Kidney (tissue), 22 donors: ENCODE measurements at places on chromosomes 11 and 22. TPM values are rescaled to one million over a fixed set of nuclear protein-coding genes. Genes with fewer than 3 reads are reported as not detected.

DNA sequence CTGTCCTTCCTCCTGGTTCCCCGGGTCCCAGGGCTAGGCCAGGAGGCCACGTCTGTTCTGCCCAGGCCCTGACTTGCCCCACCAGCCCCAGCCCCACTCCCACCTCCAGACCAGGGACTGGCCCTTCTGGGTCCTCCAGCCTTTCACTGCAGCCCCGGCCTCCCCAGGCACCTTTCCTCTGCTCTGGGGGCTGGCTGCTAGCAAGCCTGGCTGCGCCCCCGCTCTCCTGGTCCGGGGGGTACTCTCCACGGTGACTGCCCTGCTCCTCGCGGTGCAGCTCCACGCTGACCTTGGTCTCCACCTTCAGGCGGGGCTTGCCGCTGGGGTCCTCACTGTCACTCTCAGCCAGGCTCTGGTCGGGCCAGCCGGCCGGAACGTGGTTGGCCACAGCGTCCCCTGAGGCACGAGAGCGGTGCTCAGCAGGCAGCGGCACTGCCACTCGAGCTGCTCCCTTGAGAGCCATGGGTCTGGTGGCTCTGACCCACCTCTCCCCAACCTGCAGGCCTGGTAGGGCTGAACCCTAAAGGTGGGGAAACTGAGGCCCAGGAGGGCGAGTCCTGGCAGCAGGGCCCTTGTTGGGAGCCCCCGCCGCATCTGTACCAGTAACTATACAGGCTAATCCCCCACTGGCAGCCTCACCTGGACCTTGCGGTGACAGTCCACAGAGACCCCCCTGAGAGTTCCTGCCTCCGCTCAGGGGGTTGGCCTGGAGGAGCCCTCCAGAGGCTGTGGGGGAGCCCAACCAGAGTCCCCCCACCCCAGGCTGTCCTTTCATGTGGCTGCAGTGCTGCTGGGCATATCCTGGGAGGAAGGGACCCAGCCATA, 29.0 kb downstream of the TRMU start:
- no peak for DNase-seq

DNA sequence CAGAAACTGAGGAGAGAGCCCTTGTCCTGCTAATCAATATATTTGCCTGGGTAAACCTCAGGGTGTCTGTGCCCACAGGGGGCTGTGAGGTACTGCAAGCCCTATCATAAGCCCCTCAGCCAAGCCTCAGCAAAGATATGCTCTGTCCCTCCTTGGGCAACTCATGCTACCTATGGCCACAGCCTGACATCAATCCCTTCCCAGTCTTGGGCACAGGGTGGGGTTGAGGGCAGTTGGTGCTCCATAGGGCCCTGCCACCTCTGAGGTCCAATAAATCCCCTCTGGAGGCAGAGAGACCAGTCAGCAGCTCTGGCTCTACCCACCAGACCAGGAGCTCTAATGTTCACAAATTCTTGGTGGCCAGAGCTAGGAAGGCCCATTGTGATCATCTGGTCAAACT, 23.8 kb downstream of the TPBGL start:
- no peak for DNase-seq

GRCh38 chr11:11946180-11946579, 62.2 kb downstream of the DKK3 start:
- DNase-seq: no peak

DNA sequence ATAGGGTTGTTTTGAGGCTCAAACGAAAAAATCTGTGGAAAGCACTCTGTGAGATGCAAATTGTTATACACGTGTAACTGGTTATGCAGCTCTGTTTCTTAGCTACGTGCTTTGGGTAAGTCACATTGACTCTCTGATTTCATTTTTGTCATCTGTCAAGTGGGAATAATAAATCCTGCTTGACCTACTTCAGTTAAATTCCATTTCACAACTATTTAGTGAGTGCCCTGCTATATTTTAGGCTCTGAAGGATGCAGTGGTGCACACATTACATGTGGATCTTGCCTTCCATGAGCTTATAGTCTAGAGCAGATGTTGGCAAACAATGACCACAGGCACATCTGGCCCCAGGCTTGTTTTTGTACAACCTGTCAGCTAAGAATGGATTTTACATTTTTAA, 133.6 kb upstream of the PLET1 start:
- no peak for DNase-seq

- peak; percentile 43 for DNase-seq
Measured at GRCh38 chr11:83681031-83681781, 395.0 kb upstream of the CCDC90B start.

DNA sequence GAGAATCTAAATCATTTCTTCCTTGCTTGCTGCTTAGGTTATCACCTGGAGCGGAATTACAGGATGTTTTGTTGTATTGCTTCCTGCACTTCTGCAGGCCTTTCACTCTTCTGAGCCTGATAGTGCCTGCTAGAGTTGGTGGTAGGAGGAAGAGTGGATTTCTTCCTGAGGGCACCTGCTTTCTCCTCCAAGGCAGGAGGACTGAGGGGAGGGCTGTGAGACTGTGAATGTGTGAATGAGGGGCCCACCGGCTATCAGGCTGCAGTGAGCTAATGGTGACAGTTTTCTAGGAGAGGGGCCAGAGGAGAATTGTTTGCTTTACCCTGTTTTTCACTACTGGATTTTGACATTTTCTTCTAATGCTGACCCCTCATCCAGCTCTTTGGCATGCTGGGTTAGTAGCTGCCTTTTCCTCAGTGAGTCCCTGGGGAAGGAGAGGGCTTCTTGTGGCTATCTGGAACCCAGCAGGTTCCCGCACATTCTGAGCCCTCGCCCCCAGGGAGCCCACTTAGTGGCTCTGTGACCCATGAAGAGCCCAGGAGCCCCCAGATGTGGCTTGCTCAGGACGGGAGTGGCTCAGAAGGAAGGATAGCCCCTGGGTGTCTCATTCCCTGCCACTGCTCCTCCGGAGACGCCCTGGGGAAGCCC, 39.1 kb downstream of the DIXDC1 start:
- DNase-seq: no peak

- DNase-seq: no peak
Measured at GRCh38 chr22:35785181-35785923, 67.7 kb downstream of the APOL5 start.

GRCh38 chr22:47219789-47220188, 457.3 kb downstream of the TBC1D22A start:
- no peak for DNase-seq

GRCh38 chr11:83349296-83349695, 63.1 kb upstream of the CCDC90B start:
- peak; percentile 70 for DNase-seq

- no peak for DNase-seq
Measured at GRCh38 chr22:30246814-30247376, 336 bp upstream of the LIF start.

DNA sequence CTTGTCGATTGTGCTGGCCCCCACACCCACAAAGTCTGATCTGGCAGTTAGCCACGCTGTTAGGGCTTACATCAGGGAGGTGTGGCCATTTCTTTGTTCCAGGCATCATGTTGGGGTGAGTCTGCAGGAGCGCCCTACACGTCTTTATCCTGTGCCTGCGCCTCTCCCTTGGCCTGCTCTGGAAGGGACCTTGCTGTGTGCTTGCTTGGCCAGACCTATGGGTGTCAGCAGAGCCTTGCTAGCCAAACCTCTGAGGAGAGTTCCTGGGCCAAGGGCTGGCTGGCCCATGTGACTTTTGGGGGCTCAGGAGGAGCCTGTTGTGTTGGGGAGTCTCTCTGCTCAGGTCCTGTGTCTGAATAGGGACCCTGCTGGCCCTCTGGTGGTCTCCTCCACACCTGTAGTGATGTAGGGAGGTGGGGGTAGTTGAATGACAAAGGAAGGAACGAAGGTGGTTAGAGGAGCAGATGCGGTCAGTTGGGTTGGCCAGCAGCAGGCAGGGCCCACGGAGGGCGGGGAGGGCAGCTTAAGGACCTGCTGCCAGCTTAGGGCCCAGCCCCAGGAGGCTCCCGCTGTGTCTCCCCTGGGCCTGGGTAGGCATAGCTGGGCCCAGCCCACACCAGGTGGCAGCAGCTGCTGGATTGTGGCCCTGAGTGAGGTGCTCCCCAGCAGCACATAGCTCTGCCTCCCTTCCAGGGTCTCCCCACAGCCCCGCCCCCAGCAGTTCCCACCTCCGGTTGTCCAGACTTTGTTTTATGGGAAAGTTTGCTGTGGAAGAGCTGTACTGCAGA, 7.9 kb downstream of the PPIL2 start:
- DNase-seq: no peak

DNA sequence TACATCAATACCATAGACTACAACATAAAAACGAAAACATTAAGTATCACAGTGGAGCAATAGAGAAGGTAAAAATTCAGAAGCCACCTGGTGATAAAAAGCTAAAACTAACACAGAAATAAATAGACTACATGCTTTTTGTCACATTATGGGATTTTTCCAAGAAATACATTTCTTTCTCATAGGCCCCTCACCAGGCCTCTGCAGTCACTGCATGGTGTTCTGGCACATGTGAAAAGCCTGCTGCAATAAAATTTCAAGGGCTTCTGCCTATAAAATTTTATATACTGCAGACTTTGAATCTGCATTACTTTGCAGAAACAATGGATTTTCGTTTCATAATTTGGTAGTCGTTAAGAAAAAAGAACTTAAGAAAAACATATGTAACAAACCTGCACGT, 655.5 kb downstream of the CNTN5 start:
- no peak for DNase-seq

DNA sequence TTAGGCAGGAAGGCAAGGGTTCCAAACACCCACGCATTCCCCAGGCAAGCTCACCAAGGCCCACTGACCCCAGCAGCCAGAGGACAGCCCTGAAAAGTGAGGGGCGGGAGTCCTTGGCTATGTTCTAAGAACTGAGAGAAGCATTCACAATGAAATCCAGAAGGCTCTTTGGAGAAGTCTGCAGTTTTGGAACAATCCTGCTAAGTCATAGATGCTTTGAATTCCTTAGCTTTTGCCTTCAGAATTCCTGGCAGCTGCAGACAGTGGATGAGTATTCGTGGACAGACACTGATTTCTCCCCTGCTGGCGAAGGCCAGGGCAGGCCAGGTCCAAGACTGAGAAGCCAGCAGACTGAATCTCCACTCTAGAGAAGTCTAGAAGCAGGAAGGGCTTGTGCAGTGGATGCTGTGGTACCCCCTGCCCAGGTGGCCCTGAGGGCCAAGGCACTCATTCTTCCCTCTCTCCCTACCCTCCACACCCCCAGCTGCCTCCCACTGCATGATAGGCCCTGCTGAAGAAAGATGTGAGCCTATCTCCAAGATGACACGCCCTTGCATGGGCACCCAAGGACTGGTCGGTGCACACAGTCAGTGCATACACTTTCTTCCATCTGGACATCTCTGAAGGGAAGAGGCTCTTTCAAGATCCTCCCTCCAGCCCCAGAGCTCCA, 133.2 kb upstream of the TEAD1 start:
- DNase-seq: peak; percentile 69

DNA sequence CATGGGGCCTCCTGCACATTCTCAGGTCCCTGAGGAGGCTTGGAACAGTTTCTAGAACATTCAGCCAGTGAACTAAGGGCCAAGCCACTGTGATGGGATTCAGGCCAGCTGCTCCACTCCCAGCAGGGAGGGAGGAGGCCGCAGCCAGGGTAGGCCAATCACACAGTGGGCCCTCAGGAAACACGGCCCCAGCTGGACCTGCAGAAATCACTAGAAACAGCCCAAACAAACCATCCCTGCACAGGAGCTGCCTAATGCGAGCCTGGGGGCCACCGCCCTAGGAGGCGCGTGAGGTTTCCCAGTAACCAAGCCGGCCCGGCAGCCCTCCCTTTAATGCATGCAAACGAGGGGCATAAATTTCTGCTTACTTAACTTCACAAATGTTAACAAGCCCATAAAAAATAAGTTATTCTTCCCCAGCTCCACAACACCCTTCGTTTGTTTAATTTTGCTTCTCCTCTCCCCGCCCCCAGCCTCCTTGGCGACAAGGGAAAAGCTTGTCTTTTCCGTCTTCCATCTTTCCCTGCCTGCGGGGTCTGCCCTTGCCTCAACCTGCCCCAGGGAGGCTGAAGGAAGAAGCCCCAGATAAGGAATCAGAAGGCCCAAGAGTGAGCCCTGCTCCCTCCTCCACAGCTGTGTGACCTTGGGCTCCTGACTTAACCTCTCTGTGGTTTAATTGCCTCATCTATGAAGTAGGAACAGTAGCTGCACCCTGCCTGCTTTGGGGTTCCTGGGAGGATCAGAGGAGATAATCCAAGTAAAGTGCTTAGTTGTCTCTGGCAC, 25.7 kb downstream of the ELFN2 start:
- peak; percentile 93 for DNase-seq

DNA sequence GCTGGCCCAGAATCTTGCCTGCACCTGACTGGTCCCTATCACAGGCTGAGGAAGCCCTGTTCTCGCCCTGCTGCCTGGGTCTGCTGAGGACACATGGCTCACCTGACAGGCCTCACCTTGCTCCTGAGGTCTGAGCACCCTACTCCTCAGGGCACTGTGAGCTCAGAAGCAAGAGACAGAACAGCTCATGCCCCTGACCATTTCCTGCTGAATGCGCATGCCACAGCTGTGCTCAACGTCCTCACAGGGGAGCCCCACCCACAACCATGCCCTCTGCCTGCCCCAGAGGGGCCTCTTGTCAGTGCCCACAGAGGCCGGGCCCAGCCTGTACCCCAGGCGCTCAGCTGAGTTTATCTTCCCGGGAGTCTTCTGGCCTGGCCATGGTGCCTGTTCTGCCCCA, 2.8 kb upstream of the TSPO start:
- no peak for DNase-seq

DNA sequence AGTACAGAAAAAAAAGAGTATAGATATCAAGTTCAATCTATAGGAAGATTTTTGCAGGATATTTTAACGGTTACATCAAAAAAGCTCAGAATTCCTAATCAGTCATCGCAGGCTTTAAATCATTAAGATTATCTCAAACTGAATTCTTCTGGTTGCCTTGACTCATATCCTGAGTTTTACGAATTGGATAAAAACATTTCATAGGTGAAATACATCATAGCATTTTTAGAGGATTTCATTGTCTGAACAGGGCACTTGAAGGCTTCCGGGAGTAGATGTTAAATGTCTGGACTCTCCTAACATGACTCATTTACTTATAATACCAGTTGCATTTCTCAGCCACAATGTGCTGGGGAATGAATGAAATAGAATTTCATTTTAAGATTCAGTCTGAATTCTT, 2216.6 kb upstream of the RAG2 start:
- no peak for DNase-seq

- DNase-seq: no peak
Measured at GRCh38 chr11:3030289-3031070, 26.7 kb downstream of the CARS1 start.

The OR6T1 gene
- not detected for polyA plus RNA-seq

The SYCE3 gene
- polyA plus RNA-seq: 4.6 TPM

The OR51B5 gene
- polyA plus RNA-seq: not detected

The OR10D3 gene
- not detected for polyA plus RNA-seq

The RBMXL2 gene
- not detected for polyA plus RNA-seq

The DDI1 gene
- polyA plus RNA-seq: not detected

The DDX10 gene
- 79.2 TPM for polyA plus RNA-seq

The NLRP10 gene
- not detected for polyA plus RNA-seq

The WT1 gene
- 15.0 TPM for polyA plus RNA-seq

The ZNRF3 gene
- 6.8 TPM for polyA plus RNA-seq

The CEND1 gene
- 3.6 TPM for polyA plus RNA-seq

The CD248 gene
- polyA plus RNA-seq: 14.8 TPM
